CD4-positive, alpha-beta memory T cell (primary cell): ENCODE measurements at places on chromosomes 3 and 15.
A peak's percentile ranks its signal among the peaks of the same experiment; 100 is the strongest.

DNA sequence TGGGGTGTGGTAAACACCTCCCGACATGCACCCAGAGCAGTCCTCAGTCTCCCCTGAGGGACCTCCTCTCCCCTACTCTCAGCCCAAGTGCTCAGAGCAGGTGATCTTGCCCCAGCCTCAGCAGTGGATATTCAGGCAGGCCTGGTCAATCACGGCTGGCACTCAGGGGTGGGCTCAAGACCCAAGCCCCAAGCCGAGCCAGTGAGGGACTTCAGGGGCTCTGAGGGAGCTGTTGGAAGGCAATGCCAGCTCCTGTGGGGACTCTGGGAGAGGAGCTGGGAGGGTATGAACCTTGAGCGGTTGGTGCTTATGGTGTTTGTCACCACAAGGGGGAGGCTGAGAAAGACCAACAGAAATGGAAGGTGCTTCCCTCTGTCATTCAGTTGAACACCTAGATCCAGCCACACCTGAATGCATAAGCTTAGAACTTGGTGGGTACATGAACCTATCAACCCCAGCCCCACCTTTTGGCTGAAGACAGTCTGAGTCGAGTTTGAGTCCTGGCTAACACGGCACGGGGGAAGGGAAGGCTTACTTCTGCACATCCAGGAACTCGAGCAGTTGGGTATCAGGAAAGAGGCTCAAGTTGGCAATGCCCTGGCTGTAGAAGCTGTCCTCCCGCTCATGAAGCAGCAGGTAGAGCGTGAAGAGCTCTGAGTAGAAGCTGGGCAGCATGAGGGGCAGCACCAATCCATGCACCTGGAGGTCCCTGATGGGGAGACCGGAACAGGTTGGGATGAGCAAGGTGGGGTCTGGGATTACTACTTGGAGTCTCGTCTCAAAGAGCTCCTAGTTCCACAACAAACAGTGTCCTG lies 19.2 kb downstream of the ALS2CL start:
- H3K4me1 ChIP-seq = no peaks in the 10 kb centered on the region
- no peak overlapping the region for H3K27ac ChIP-seq
- no peak for DNase-seq
- H3K27me3 ChIP-seq = no peaks in the 10 kb centered on the region
- no peaks in the 10 kb centered on the region for H3K36me3 ChIP-seq

DNA sequence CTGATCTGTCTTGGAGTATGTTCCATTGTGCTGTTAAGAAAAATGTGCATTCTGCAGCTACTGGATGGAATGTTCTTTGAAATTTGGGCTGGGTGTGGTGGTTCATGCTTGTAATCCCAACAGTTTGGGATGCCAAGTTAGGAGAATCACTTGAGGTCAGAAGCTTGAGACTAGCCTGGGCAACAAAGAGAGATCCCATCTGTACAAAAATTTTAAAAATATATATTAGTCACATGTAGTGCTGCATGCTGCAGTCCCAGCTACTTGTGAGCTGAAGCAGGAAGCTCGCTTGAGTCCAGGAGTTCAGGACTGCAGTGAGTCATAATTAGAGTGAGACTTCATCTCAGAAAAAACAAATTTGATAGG lies 62.8 kb upstream of the PLSCR4 start:
- no peaks in the 10 kb centered on the region for H3K27me3 ChIP-seq
- no peaks in the 10 kb centered on the region for H3K4me1 ChIP-seq
- no peaks in the 10 kb centered on the region for H3K36me3 ChIP-seq

DNA sequence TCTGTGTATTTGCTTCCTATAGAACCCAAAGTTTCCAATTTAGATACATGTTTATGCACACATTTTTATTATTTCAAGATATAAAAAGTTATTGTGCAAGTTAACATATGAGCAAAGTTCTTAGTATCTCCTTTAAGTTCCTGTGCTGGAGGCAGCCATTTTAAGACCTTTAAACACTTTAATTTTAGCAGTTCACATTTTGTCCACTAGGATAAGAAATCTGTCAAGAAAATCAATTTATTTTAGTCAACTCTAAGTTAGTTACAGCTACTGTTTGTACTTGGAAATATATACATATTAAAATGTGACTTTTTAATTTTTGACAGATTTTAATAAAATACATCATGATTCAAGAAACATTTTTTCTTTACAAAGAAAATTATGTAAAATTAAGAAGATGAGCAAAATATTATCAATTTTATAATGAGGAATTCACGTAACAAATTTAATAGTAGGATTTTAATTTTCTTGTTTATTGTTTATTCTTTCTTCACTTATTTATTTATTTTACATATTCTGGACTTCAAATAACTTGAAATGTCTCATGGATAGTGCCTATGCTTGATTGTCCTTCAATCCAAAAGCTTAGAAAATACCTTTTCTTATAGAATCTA lies 402.6 kb upstream of the GBE1 start:
- H3K27me3 ChIP-seq = no peaks in the 10 kb centered on the region
- H3K36me3 ChIP-seq = no peaks in the 10 kb centered on the region
- no peaks in the 10 kb centered on the region for H3K4me1 ChIP-seq

GRCh38 chr3:159273608-159274007 lies 471.8 kb downstream of the MFSD1 start:
- no peaks in the 10 kb centered on the region for H3K36me3 ChIP-seq
- no peaks in the 10 kb centered on the region for H3K4me1 ChIP-seq
- no peaks in the 10 kb centered on the region for H3K27me3 ChIP-seq
- H3K4me3 ChIP-seq = no peak overlapping the region
- no peak for DNase-seq

GRCh38 chr3:38039101-38039898 lies at the start of gene DLEC1:
TSS of gene DLEC1 (plus strand) at chr3:38039208. CDS start at chr3:38039226, 18 bp downstream.
- DNase-seq = peak; percentile 88
- H3K4me3 ChIP-seq = peak within 1 kb of the TSS; percentile 78
- H3K36me3 ChIP-seq = no peaks in the 10 kb centered on the region

- no peaks in the 10 kb centered on the region for H3K36me3 ChIP-seq
- no peaks in the 10 kb centered on the region for H3K4me1 ChIP-seq
- no peak overlapping the region for H3K4me3 ChIP-seq
- DNase-seq = no peak
Observed at GRCh38 chr15:62075595-62076277, 9.0 kb downstream of the C2CD4A start.

DNA sequence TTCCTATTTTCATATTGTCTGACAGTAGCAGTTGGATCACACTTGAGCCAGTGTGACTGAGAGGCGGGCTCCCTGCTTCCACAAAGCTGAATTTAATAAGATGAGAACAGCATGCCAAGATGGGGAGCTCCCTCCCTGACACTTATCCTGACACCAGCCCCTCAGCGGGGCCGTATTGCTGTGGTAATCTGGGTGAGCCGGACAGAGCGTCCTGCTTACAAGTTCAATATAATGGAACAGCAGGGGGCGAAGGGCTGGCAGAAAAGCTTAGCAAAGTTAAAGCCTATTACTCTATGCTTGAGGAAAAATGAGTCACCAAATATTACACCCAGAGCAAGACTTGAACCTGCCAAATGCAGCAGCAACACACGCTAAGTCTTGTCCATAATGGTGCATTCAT lies 163.8 kb upstream of the CMC1 start:
- no peak overlapping the region for H3K27ac ChIP-seq
- H3K27me3 ChIP-seq = no peaks in the 10 kb centered on the region
- no peaks in the 10 kb centered on the region for H3K36me3 ChIP-seq
- no peak for DNase-seq
- H3K4me1 ChIP-seq = no peaks in the 10 kb centered on the region

DNA sequence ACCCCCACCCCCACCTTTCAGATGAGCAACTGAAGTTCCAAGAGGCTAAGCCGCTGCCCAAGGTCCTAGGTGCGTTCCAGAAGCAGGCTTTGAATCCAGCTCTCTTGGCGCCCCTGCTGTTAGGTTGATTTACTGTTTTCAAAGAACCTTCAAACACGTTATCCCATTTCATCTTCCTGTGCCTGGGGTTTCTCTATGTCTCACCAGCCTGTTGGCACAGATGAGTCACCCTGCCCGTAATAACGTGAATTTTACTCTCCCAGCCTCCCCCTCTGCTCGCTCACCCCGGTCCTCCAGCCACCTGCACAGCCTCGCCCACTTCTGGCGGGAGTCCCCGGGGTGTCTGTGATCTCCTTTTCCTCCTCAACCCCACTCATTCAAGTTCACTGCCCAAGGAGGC lies 13.0 kb upstream of the TSEN2 start:
- no peaks in the 10 kb centered on the region for H3K27me3 ChIP-seq
- H3K27ac ChIP-seq = no peak overlapping the region
- peaks cover 5% of the 10 kb centered on the region for H3K4me1 ChIP-seq
- H3K36me3 ChIP-seq = no peaks in the 10 kb centered on the region

- H3K27ac ChIP-seq = no peak overlapping the region
- DNase-seq = no peak
- H3K36me3 ChIP-seq = no peaks in the 10 kb centered on the region
Observed at GRCh38 chr3:69696367-69696766, 42.9 kb upstream of the MITF start.

GRCh38 chr3:34396956-34397355 lies 598.5 kb downstream of the PDCD6IP start:
- no peak for DNase-seq
- no peak overlapping the region for H3K4me3 ChIP-seq
- H3K36me3 ChIP-seq = no peaks in the 10 kb centered on the region
- H3K27me3 ChIP-seq = no peaks in the 10 kb centered on the region
- no peak overlapping the region for H3K27ac ChIP-seq
- no peaks in the 10 kb centered on the region for H3K4me1 ChIP-seq

- no peak for DNase-seq
- H3K27ac ChIP-seq = no peak overlapping the region
- no peaks in the 10 kb centered on the region for H3K27me3 ChIP-seq
- H3K36me3 ChIP-seq = no peaks in the 10 kb centered on the region
- no peaks in the 10 kb centered on the region for H3K4me1 ChIP-seq
Observed at GRCh38 chr3:78830470-78830869, 937.3 kb downstream of the ROBO1 start.

GRCh38 chr15:27330326-27330725 lies 359.3 kb downstream of the GABRG3 start:
- no peaks in the 10 kb centered on the region for H3K27me3 ChIP-seq
- no peaks in the 10 kb centered on the region for H3K4me1 ChIP-seq
- no peak overlapping the region for H3K4me3 ChIP-seq

- DNase-seq = no peak
- no peaks in the 10 kb centered on the region for H3K4me1 ChIP-seq
- no peak overlapping the region for H3K27ac ChIP-seq
- no peaks in the 10 kb centered on the region for H3K36me3 ChIP-seq
Observed at GRCh38 chr3:192927016-192927415, 9.4 kb upstream of the MB21D2 start.

DNA sequence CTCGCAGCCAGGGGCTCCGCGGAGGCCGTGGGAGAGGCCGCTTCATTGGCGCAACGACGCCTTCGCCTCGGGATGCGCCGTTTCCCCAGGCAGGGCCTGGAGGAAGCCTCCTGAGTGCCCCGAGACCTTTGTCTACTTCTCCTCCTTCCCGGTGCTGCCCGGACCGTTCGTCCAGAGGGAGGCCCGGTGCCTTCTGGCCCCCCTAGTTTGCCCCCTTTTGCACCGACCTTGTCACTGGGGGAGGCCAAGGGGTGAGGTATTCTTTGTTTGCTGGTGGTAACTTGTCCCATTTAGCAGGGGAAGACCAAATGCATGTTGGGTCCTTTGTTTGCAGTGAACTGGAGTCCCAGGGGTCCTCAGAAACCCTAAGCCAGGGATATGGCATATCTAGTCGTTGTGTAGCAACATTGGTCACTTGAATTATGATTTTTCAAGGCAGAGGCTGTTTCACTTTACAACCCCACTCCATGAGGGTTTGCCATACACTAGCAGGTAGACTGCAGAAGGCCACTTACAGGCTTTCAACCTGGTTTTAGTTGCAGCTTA lies 615 bp downstream of the DHX30 start:
- no peaks in the 10 kb centered on the region for H3K36me3 ChIP-seq
- no peak for DNase-seq
- no peaks in the 10 kb centered on the region for H3K27me3 ChIP-seq
- peaks cover 27% of the 10 kb centered on the region for H3K4me1 ChIP-seq
- H3K27ac ChIP-seq = peak overlapping the region; percentile 90

GRCh38 chr3:56894881-56895431 lies 93.2 kb upstream of the ARHGEF3 start:
- peak; percentile 21 for DNase-seq
- H3K4me3 ChIP-seq = no peak overlapping the region
- H3K27me3 ChIP-seq = no peaks in the 10 kb centered on the region
- H3K4me1 ChIP-seq = peaks cover 58% of the 10 kb centered on the region
- H3K27ac ChIP-seq = no peak overlapping the region

DNA sequence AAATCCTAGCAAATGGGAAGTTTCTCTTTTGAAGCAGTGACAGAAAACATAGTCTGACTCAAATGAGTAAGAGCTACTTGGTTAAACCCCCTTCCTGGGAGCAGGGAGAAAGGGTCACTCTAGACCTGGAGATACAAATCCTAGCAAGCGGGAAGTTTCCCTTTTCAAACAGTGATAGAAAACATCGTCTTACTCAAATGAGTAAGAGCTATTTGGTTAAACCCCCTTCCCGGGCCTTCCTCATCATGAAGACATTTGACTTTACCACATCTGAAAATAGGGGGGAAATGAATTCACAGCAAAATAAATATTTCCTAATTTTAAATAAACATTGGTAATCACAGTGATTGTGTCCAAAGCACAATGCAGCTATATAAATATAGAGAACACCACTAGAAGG lies 79.2 kb downstream of the FOXB1 start:
- no peaks in the 10 kb centered on the region for H3K27me3 ChIP-seq
- H3K27ac ChIP-seq = no peak overlapping the region
- H3K4me3 ChIP-seq = no peak overlapping the region
- no peaks in the 10 kb centered on the region for H3K36me3 ChIP-seq
- no peak for DNase-seq
- H3K4me1 ChIP-seq = no peaks in the 10 kb centered on the region

GRCh38 chr15:27796405-27797320 lies 302.5 kb downstream of the OCA2 start:
- H3K36me3 ChIP-seq = no peaks in the 10 kb centered on the region
- no peak for DNase-seq
- no peak overlapping the region for H3K27ac ChIP-seq

GRCh38 chr15:68277131-68277602 lies 378 bp upstream of the FEM1B start:
- H3K4me3 ChIP-seq = peak overlapping the region; percentile 79
- H3K27ac ChIP-seq = peak overlapping the region; percentile 90
- H3K27me3 ChIP-seq = no peaks in the 10 kb centered on the region

- no peak overlapping the region for H3K27ac ChIP-seq
- DNase-seq = no peak
- no peaks in the 10 kb centered on the region for H3K27me3 ChIP-seq
- no peak overlapping the region for H3K4me3 ChIP-seq
Observed at GRCh38 chr3:184347321-184348056, 10.1 kb downstream of the FAM131A start.

- no peaks in the 10 kb centered on the region for H3K4me1 ChIP-seq
- no peak overlapping the region for H3K27ac ChIP-seq
- H3K27me3 ChIP-seq = no peaks in the 10 kb centered on the region
Observed at GRCh38 chr15:70722266-70723121, 40.9 kb downstream of the UACA start.

DNA sequence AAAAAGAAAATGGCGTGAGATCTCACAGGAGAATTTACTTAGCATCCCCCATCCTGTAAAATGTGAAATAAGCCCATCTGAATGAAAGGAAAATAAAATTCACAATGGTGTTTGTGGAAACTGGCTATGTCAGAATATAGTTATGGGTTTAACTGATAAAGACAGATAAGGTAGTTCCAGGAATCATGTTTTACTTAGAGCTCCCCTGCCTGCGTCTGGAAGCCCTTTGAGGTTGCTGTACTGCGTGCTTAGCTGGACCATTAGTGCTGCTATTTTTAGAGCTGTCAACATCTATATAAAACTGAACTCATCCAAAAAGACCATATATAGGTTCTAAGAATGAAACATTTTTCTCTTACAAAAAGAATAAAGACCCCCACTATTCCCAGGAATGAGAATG lies 130.8 kb downstream of the LSAMP start:
- H3K27me3 ChIP-seq = no peaks in the 10 kb centered on the region
- no peak for DNase-seq
- no peaks in the 10 kb centered on the region for H3K36me3 ChIP-seq

GRCh38 chr15:84645496-84645895 lies 8.6 kb downstream of the WDR73 start:
- H3K36me3 ChIP-seq = peaks cover 76% of the 10 kb centered on the region
- no peaks in the 10 kb centered on the region for H3K4me1 ChIP-seq
- DNase-seq = no peak
- H3K4me3 ChIP-seq = no peak overlapping the region
- no peak overlapping the region for H3K27ac ChIP-seq
